Muscle of leg (tissue), 16 donors: ENCODE measurements at places on chromosomes 12 and 14. TPM values are rescaled to one million over a fixed set of nuclear protein-coding genes. Genes with fewer than 3 reads are reported as not detected.

DNA sequence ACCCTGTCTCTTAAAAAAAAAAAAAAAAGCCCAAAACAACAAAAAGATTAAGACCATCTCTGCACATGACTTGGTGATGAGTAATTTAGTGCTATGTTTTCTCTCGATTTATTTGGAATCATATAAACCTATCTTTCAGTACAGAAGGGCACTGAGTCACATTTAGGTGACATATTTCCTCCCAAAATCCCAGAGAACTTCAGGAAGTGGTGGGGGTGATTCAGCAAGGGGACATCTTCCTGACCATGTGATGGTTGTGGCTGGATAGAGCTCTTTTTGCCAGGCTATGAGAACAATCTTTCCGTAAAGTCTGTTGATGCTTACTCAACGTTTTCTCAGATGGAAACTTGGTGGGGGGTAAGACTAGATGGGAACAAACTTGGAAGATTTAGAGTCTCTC lies 50.0 kb downstream of the PPFIBP1 start:
- H3K4me3 ChIP-seq = no peak overlapping the region
- H3K4me1 ChIP-seq = no peaks in the 10 kb centered on the region
- H3K36me3 ChIP-seq = peaks cover 4% of the 10 kb centered on the region
- no peak for DNase-seq
- no peaks in the 10 kb centered on the region for H3K27me3 ChIP-seq

- H3K27ac ChIP-seq = no peak overlapping the region
- no peaks in the 10 kb centered on the region for H3K36me3 ChIP-seq
- H3K4me1 ChIP-seq = no peaks in the 10 kb centered on the region
- H3K4me3 ChIP-seq = no peak overlapping the region
Observed at GRCh38 chr12:9022592-9022991, 33.2 kb downstream of the KLRG1 start.

- no peak overlapping the region for H3K27ac ChIP-seq
- H3K36me3 ChIP-seq = no peaks in the 10 kb centered on the region
Observed at GRCh38 chr12:58819985-58820384, 100.3 kb downstream of the LRIG3 start.

DNA sequence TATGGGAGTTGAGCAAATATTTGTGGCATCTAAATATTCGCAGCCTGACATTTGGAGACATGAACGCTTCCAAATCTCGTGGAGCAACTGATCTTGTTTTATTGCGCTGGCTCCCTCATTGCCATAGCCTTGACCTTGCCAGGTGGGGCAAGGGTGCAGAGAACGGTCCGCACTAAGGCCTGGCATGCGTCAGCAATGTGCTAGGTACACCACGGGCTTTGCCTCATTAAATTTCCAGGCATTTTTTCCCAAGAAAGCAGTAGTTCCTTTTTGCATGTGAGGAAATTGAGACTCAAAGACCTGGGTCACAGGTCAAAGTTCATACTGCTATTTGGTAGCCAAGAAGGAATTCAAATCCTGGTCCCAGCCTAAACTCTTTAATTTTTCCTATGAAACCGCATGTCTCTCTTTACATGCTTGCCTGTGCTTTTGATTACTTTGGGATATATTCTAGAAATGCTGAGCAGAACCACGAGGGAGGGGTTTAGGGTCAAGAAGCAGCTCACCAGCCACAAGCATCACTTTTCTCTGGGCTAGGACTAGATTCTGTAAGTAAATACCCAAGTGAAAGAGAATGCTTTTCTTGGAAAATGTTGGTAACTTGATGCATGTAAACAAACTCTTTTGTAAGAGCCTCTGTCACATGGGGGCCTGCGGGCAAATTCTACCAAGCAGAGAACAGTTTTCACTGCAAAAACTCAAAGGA lies 891.6 kb downstream of the VRK1 start:
- H3K27ac ChIP-seq = no peak overlapping the region
- DNase-seq = no peak

GRCh38 chr12:92064422-92064821 lies 81.2 kb downstream of the BTG1 start:
- H3K27ac ChIP-seq = no peak overlapping the region
- peaks cover 2% of the 10 kb centered on the region for H3K4me1 ChIP-seq
- H3K4me3 ChIP-seq = no peak overlapping the region
- no peak for DNase-seq
- H3K36me3 ChIP-seq = no peaks in the 10 kb centered on the region

The CCDC184 gene
- total RNA-seq = 1.2 TPM
